Immature natural killer cell (primary cell): ENCODE measurements at places on chromosomes 3 and 15. TPM values are rescaled to one million over a fixed set of nuclear protein-coding genes. Genes with fewer than 3 reads are reported as not detected.

DNA sequence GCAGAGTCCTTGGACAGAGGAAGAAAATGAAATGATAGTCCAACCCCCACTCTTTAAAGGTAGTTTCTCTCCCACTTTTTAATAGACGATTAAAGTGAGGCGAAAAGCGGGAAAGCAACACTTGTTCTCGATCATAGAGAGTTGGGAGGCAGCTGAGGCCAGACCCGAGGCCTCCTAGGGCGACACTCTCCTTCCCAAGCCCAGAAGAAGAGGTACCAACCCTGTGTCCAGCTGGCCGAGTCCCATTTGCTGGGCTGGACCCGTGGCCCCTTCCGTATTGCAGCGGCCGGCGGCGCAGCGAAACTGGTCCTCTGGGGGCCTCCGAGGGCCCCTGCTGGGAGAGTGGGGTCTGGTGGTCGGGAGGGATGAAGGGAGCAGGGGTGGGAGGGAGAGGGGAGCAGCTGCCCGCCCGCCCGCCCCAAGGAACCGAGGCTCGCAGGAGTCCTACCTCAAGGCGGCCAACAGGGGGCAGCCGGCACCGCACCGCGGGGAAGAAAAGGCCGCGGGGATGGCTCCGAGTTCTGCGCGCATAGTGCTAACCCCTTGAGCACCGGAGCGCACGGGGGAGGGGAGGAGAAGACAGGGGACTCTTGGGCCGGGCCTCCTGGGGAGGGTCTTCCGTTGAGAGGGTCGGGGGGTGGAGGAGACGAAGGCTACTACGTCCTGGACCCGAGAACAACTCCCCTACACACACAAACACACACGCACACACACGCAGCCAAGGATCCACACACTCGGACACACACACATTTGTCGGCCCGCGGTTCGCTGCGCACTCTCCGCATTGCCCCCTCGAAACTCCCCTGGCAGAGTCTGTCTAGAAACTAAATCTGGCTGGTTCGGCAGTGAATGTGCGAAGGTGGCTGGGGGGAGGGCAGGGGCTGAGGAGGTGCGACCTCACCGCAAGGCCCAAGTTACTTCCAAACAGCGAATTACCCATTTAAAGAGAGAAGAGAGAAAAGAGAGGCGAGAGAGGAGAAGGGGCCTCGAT is 2.0 kb downstream of the WNT5A start:
- DNase-seq, result no peak
- H3K4me1 ChIP-seq, result peaks cover 1% of the 10 kb centered on the region
- H3K27me3 ChIP-seq, result peaks cover 23% of the 10 kb centered on the region
- no peak overlapping the region for H3K27ac ChIP-seq

- H3K27ac ChIP-seq, result no peak overlapping the region
- H3K4me3 ChIP-seq, result no peak overlapping the region
- peaks cover 9% of the 10 kb centered on the region for H3K4me1 ChIP-seq
- no peak for DNase-seq
Measured at GRCh38 chr3:69244039-69244438, 121.6 kb upstream of the LMOD3 start.

DNA sequence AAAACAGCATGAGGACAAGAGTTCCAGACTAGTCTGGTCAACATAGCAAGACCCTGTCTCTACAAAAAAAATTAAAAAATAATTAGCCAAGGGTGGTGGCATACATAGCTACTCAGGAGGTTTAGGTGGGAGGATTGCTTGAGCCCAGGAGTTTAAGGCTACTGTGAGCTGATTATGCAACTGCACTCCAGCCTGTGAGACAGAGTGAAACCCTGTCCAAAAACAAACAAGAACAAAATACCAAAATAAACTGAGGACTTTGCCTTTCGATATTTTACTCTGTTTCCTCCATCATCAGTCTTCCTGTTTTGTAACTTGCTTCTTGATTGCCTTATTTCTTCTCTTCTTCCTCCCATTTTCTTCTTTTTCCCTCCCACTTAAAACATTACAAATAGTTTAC is 504.4 kb downstream of the ROBO1 start:
- H3K4me1 ChIP-seq, result no peaks in the 10 kb centered on the region
- H3K36me3 ChIP-seq, result no peaks in the 10 kb centered on the region
- no peak overlapping the region for H3K27ac ChIP-seq
- H3K4me3 ChIP-seq, result no peak overlapping the region
- no peak for DNase-seq

GRCh38 chr15:94125156-94125555 is 106.2 kb upstream of the MCTP2 start:
- H3K27me3 ChIP-seq, result no peaks in the 10 kb centered on the region
- H3K27ac ChIP-seq, result no peak overlapping the region
- no peak for DNase-seq
- no peaks in the 10 kb centered on the region for H3K36me3 ChIP-seq
- H3K4me3 ChIP-seq, result no peak overlapping the region

GRCh38 chr3:128276146-128276435 is 122.8 kb downstream of the EEFSEC start:
- H3K36me3 ChIP-seq, result no peaks in the 10 kb centered on the region
- H3K27ac ChIP-seq, result no peak overlapping the region
- peaks cover 5% of the 10 kb centered on the region for H3K27me3 ChIP-seq
- H3K4me1 ChIP-seq, result peaks cover 3% of the 10 kb centered on the region
- H3K4me3 ChIP-seq, result no peak overlapping the region

DNA sequence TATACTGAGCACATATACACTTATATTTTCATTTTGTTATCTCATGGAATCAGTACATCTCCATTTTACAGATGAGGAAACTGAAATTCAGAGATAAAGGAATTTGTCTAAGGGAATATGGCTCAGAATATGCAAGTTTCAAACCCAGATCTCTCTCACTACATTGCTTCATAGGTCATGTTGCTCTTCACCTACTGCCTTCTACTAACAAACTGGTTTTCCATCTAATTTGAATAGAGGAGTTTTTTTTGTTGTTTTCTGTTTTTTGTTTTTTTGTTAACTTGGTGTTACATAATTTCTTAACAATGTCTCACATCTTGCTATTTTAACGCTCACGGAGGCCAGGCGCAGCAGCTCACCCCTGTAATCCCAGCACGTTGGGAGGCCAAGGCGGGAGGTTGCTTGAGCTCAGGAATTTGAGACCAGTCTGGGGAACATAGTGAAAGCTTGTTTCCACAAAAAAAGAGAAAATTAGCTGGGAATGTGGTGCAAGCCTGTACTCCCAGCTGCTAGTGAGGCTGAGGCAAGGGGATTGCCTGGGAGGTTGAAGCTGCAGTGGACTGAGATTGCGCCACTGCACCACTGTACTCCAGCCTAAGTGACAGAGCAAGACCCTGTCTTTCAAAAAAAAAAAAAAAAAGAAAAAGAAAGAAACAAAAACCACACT is 37.0 kb downstream of the FMN1 start:
- H3K4me1 ChIP-seq, result no peaks in the 10 kb centered on the region
- H3K27me3 ChIP-seq, result peaks cover 11% of the 10 kb centered on the region
- H3K4me3 ChIP-seq, result no peak overlapping the region
- no peaks in the 10 kb centered on the region for H3K36me3 ChIP-seq
- DNase-seq, result no peak

The RRP9 gene
- 21.2 TPM for polyA plus RNA-seq
